ENCODE measurements at places on chromosomes 2 and 18.

DNA sequence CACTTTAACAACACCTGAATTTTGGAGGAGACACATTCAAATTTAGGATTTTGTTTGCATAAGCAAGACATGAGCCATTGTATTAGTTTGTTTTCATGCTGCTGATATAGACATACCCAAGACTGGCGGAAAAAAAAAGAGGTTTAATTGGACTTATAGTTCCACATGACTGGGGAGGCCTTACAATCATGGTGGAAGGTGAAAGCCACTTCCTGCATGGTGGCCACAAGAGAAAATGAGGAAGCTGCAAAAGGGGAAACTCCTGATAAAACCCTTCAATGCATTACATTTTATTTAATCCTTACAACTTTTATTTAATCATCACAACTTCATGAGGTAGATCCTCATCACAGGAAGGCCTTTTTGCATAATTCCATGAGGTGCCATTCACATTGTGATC is 242.0 kb upstream of the STON1 start:
- no peak for DNase-seq

GRCh38 chr2:191048073-191048472 is 34.1 kb upstream of the STAT1 start:
- no peak for DNase-seq

- DNase-seq, result no peak
These were observed 15.5 kb upstream of the OTX1 start for GRCh38 chr2:63035169-63035568.

- DNase-seq, result no peak
These were observed 209.8 kb downstream of the ZBTB7C start for GRCh38 chr18:48199399-48199798.

GRCh38 chr2:120441744-120442471 is 96.0 kb downstream of the INHBB start:
- peak; percentile 73 for DNase-seq

GRCh38 chr2:6434438-6434837 is 431.3 kb downstream of the CMPK2 start:
- no peak for DNase-seq

GRCh38 chr18:56034949-56035348 is 447.0 kb upstream of the TCF4 start:
- no peak for DNase-seq

- no peak for DNase-seq
These were observed 52.7 kb downstream of the MALT1 start for GRCh38 chr18:58723810-58724602.

DNA sequence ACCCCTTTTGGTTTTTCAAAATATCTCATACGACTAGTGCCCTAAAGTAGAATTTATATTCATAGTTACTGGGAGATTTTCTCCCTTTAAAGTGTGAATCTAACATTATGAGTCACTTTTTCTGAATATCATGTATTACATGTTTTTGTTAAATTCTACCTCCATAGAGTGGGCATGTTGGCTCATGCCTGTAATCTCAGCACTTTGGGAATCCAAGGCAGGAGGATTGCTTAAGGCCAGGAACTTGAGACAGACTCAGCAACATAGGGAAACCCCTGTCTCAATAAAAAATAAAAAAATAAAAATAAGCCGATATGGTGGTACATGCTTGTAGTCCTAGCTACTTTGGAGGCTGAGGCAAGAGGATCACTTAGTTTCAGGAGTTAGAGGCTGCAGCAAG is 45.3 kb upstream of the UNC80 start:
- DNase-seq, result no peak

- DNase-seq, result no peak
These were observed 135.1 kb downstream of the DLGAP1 start for GRCh38 chr18:4319738-4320677.

GRCh38 chr2:182368996-182369395 is 57.8 kb downstream of the PDE1A start:
- no peak for DNase-seq

DNA sequence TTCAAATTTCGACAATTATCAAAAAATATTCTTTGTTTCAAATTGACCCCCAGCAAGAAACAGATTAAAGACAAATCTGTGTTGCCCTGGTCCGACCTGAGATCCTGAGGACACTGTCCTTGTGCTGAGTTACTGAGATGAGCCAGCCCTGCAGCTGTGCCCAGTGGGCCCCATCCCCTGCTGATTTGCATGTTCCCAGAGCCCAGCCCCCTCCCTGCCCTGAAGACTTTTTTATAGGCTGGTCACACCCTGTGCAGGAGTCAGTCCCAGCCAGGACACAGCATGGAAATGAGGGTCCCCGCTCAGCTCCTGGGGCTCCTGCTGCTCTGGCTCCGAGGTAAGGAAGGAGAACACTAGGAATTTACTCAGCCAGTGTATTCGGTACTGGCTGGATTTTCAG is 31.4 kb upstream of the ZNG1B start:
- no peak for DNase-seq

GRCh38 chr2:149526689-149527088 is 60.9 kb downstream of the MMADHC start:
- DNase-seq, result no peak

DNA sequence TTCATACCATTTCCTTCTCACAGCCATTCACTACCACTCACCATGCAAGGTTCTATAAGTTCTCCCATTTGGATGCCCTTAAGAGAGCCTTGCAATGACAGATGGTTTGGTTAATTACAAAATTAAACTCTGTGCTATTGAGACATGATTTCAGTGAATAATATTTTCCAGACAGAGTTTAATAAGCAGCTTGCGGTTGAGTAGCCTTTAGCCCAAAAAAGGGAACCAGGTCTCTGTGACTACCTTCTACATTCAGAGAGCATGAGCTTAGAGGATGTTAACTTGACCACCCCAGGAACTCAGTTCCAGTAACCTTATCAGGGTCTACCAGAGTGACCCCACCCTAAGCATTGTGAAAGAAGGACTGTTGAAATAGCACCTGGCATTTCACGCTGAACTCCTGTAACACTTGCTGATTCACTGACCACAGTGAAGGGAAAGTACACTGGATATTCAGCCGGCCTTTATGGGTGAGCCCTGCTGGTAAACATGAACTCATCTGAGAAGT is 1173.1 kb upstream of the ZEB2 start:
- no peak for DNase-seq

GRCh38 chr18:46155641-46156051 is 51.5 kb downstream of the HAUS1 start:
- peak; percentile 93 for DNase-seq

DNA sequence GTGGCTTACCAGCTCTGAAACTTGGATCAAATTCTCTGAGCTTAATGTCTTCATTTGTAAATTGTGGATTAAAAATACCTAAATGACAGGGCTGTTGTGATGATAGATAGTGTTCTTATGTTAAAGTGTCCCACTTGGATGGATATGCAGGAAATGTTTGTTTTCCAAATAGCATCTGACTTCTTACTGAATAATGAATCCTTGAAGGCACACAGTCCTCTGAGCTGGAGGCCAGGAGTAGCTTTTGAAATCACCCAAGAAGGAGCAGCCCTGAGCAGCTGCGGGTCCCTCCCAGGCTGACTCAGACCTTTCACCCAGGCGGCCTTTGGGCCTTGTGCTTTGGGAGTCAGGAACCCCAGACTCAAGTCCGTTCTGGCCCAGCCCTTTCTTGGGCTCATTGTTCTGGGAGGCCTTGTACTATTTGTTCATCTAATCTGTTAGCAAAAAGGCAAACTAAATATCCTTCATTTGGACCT is 173.0 kb upstream of the GATA6 start:
- DNase-seq, result no peak

DNA sequence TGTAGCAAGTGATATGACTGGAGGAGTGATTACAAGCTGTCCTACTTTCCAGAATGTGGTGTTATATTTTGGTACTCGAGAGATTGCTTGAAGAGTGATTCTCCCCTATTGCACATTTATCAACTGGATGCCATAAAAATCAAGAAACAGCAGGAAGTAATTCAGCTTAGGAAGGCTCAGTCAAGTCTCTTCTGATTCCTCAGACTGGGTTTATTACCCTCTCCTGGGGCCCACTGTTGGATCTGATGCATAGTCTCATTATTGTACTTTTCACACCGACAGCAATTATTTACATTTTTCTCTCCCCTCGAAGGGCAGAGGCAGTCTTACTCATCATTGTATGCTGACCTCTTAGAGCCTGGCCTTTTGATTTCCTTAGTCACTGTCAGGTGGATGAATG is 9.3 kb downstream of the NOSTRIN start:
- DNase-seq, result no peak

DNA sequence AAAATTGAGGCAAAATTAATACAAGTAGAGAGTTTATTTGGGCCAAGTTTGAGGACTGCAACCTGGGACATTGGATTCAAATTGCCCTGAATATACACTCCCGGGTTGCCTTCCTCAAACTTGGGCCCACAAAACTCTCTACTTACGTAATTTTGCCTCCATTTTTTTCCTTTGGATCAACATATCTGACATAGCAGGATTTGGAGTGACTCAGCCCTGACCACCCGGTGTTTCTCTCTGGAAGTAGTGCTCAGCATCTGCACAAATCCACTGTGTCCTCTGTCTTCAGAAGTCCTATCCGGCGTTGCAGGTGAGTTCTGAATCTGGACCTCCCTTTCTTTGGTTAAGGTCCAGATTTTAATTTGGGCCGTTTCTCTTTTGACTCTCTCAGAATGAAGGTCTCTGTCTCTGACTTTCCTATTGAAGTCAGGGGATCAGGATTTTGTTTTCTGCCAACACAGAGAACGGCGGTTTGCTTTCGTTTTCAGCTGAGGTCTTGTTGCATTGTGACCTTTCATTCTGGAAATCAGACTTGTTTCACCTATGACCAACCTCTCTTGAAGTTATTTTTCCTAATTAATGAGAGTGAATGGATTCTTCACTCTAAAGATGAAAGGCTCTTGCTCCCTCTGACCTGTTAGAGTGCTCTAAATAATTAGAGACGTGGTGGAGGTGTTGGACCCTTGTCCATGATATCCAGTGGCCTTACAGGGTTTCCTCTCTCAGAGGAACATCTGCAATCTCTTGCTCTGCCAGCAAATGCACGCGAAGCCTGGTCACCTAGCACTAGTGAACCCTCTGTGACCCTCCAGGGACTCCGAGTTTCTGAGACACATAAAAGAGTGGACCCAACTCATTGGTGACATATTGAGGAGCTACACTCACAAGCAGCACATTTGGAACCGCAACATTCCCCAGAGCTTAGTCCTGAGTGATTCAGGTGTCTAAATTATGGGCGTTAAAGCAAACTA is 13.6 kb downstream of the TCF23 start:
- DNase-seq, result no peak
